ENCODE measurements at places on chromosomes 6 and 20.

DNA sequence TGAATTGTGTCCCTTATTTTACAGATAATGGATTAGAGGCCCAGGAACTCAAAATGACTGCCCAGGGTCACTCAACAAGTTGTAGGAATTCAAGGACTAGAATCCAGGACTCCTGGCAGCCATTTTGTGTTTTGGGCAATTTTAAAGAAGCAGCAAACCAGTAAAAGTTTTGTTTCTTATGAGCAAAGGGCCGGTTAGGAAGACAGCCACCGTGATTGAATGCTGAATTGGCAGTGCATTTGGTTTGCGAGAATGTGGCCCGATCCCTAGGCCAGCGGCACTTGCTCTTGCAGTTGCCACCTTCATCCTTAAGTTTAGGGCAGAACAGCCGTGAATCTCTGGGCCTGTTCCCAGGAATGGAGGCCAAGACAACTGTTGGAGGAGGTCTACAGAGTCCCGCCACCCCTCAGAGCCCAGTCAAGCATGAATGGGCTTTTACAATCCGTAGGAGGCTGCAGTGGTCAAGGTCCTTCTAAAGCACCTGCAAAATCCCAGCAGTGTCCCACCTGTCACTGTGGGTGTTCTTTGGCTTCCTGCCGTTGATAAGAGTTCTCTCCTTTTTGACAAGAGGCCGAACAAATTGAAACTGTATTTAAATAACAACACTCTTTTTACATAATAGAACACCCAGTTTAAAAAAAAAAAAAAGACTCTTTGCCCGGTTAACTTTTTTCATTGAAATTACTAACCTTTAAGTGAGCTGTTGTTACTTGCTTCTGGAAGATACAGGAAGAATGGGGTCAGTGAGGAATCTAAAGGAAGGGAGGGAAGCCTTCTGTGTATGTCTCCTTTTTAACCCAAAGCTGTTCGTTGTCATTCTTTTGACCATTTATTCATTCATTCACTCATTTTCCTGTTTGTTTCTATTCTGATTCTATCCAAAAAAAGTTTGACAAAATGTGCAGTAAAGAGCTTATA is 68.7 kb downstream of the PHACTR2 start:
- DNase-seq = no peak

- no peak for DNase-seq
Measured at GRCh38 chr6:166758136-166758704, 131.2 kb upstream of the RPS6KA2 start.

- DNase-seq = no peak
Measured at GRCh38 chr20:21832442-21833385, 127.2 kb downstream of the PAX1 start.

- no peak for DNase-seq
Measured at GRCh38 chr6:89145091-89145955, 532 bp upstream of the PM20D2 start.

GRCh38 chr6:96520171-96521115 is 1.2 kb upstream of the UFL1 start:
- no peak for DNase-seq

DNA sequence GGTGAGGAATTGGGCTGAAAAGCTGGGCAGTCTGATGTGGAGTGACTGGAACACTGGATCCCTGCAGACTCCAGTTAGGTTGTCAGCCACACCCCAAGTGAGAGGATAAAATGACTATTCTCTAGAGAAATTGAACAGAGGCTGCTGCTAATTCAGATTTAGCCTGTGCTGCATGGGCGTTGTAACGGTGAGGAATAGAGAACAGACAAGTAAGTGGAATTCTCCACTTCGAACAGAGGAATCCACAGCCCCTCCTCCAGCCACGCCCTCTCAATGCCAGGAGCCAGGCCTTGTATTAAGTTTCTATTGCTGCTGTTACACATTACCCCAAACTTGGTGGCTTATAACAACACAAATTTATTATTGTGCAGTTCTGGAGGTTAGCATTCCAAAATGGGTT is 109.3 kb downstream of the CFAP61 start:
- no peak for DNase-seq

DNA sequence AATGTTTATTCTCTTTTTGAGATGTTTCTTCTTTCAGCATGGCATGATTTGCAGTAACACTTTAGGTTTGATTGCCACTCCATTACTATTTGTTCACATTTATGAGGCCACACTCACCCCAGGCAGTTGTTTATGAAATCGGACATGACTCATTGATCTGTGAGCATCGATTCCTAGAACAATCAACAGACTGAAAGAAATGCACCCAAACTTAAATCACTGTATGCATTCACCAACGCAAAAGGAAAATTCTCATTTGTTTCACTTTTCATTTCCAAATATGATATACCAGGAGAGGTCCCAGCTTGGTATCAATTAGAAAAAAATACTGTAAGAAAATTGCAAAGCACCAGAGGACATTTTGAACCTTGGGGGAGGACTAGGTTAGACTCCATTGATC is 5.4 kb upstream of the GJA10 start:
- no peak for DNase-seq

- DNase-seq = no peak
Measured at GRCh38 chr20:10022625-10023024, 12.2 kb upstream of the ANKEF1 start.

DNA sequence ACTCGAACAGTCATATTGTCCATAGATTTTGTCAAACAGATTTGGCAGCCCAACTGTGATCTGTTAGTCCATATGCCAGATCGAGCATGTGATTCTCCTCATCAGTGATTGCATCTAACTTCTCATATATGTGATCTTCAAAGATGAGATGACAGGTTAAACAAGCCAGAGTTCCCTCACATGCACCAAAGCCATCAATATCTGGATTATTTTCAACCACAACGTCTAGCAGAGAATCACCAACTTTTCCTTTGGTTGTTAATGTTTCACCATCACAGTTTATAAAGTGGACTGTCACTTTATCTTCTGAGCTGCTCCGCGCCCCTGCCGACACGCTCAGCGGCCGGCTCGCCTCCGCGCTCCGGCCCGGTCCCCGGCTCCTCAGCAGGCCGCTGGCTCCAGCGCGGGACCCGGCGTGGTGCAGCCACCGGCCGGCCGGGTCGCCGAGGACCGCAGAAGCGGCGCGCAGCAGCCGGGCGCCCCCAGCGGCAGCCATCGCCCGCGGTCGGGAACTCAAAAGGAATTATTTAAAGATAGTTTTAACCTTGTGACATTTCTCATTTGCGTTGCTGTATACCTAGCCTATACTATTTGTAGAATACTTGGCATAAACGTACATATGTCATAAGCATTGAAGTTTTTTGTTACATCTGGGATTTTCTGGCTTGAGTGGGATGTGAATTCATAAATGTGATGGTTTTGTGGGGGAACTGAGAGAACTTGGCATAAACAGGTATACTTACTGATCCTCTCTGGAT is 40.1 kb upstream of the DYNLRB1 start:
- peak; percentile 22 for DNase-seq
